ENCODE measurements at places on chromosomes 7 and 10.

DNA sequence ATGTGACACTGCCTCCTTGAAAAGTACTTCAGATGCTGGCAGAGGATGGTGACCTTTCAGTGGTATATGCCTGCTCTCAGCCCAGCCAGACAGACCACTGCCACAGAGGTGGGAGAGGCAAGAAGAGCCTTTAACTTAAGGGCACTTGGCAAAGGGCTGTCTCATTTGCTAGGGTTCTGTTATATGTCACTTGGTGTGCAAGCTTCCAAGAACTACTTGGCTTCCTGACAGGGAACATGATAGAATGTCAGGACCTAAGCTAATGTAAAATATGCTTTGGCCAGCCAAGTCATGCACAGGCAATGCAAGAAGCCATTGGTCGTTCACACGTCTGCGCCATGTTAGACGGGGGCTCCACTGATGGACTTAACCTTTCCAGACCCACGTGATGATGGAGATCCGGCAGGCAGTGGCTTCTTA lies 54.7 kb downstream of the RBM20 start:
- no peak for DNase-seq

DNA sequence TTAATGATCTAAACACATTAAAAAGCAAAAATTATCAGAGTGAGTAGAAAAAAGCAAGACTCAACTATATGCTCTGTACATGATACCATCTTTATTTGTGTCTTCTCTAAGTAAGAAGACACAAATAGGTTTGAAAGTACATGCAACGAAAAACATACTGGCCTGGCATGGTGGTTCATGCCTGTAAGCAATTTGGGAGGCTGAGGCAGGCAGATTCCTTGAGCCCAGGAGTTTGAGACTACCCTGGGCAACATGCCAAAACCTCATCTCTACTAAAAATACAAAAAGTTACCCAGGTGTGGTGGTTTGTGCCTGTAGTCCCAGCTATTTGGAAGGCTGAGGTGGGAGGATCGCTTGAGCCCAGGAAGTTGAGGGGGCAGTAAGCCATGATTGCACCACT lies 78.1 kb upstream of the TOMM7 start:
- DNase-seq = no peak

GRCh38 chr7:88546808-88547207 lies 212.7 kb upstream of the ZNF804B start:
- no peak for DNase-seq

GRCh38 chr7:98993024-98993897 lies 114.9 kb downstream of the TRRAP start:
- DNase-seq = no peak

DNA sequence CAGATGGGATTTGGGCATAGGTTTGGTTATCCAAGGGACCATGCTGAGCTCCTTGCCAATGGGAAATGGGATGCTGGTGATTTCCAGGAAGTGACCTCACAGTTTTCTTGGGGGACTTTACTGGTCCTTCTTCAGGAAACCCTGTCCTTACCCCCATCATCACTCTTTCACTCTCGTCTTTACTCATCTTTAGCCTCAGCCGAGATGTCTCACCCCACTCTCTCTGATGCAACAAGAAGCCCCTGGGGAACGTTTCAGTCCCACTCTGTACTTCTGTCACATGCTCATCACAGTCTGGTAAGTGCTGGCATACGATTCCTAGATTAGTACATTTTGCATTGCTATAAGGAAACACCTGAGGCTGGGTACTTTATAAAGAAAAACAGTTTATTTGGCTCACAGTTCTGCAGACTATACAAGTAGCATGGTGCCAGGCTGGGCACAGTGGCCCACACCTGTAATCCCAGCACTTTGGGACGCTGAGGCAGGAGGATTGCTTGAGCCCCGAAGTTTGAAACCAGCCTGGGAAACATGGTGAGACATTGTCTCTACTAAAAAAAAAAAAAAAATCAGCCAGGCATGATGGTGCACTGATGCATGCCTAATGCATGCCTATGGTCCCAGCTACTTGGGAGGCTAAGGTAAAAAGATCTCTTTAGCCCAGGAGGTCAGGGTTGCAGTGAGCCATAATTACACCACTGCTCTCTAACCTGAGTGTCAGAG lies 63.5 kb upstream of the VKORC1L1 start:
- no peak for DNase-seq

DNA sequence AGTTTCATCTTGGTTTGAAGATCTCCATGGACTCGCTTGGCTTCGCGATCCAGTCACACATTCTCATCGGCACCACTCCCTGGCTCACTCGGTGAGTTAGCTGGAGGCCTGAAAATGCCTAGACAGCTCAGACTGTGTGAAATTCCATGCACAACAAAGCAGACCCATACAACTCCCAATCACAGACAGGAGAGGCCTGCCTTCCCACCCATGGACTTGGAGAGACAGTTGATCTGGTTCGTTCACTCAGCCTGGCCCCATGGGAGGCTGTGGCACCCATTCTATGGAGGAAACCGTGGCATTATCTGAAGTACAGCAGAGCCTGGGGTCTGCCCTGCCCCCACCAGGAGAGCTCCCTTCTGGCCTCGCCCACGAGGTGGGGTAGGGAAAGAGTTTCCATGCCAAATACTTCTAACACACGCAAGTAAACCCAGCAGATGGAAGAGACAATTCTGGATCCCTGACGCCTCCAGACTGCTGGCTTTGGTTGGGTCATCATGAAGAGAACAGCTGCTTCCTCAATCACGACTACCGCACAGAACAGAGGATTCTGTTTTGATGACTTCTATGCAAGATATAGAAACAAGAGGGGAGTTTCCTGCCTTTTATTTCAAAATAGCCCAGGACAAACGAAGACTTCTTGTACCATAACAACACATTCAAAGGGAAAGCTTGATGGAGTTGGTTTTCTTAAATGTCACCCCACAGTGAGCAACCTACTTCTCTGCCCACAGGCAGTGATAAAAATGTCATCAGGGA lies 15.9 kb downstream of the FAM53B start:
- no peak for DNase-seq

DNA sequence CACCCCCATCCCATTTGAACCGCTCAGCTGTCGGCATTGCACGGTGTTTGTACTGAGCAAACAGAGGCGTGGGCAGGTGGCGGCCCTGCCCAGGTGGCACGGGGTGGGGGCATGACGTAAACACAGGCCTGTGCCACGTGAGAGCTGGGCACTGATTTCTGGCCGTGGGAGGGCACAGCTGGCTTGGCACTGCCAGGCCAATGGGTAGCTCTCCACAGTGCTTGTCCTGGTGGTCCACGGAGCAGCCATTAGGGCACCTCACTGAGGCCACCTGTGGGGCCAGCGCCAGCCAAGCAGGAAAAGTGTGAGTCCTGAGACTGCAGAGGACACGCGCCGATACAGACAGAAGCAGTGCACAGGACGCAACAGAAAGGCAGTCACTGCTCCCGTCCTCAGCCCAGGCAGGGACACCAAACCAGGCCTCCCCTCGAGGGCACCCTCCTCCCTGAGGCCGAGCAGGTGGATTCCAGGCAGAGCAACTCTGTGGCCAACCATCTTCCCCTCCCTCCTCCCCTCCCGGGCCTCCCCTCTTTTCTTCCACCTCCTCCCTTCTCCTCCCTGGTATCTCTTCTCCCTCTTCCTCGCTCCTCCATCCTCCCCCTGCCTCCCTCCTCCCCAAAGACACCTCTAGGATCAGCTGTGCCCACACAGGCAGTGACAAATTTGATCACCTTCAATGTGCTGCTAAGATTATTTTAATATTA lies 258.7 kb downstream of the ELFN1 start:
- no peak for DNase-seq

DNA sequence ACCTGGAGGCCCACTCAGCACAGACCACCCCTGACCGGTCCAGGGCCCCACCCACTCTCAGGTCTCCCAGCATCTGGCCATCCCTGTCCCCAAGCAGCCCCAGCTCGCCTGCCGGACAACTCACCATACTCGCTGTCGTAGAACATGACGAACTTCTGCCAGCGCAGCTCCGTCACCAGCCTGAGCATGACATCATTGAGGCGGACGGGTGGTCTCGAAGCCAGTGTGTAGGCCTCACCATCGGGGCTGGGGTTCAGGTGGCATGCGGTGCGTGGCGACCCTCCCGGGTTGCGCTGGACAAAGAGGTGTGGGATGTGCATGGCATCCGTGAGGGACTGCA lies 160.4 kb downstream of the GRID1 start:
- no peak for DNase-seq

DNA sequence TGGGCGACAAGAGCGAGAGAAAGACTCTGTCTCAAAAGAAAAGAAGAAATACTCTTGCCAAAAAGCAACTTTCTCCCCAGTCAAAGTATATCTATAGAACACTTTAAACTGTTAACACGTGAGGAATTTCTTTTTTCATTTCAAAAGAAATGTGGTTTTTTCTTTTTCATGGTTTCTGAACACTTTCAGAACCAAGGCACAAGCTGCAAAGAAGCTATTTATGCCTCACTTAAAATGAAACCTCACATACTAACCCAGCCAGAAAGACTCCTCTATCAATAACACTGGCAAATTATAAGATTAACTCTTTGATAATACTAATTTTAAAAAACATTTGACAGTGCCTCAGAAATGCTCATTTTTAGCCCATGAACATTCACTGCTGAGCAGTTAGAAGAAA lies 20.9 kb downstream of the TBX20 start:
- no peak for DNase-seq

DNA sequence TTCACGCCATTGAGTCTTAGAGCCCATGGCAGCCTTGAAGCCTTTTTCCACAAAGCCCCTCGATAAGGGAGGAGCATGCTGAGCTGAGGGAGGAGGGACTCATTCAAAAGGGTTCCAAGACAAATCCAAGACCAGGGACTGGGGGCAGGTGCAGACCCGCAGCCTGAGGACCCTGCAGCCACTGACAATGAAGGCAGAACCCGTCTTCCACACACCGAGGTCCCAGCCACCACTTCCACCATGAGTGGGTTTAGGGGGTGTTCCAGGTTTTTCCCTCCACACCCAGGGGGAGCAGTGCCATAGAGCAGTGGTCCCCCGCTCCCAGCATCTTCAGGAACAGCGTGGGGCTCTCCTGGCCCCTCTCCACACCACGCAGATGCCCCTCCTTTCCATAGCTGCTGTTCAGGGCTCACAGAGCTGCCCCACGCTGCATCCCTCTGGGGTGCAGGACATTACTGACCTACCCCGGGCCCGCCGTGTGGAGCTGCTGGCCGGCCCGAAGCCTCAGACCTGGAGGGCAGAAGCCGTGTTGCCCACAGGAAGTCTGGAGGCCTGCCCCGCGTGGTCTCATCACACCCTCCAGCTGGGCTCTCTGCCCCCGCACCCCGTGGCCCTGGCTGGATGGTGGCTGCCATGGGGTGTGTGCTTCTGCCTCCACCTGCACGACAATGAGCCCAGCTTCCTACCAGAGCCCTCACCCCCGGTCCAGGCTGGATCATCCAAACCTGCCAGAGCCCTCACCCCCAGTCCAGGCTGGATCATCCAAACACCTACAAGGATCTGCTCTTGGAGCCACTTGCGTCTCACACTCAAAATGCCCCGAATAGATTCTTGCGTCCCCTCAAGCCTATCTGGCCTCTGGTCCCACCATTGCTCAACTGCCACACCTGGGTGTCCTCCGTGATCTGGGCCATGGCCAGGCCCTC lies 220.0 kb upstream of the TCERG1L start:
- no peak for DNase-seq

DNA sequence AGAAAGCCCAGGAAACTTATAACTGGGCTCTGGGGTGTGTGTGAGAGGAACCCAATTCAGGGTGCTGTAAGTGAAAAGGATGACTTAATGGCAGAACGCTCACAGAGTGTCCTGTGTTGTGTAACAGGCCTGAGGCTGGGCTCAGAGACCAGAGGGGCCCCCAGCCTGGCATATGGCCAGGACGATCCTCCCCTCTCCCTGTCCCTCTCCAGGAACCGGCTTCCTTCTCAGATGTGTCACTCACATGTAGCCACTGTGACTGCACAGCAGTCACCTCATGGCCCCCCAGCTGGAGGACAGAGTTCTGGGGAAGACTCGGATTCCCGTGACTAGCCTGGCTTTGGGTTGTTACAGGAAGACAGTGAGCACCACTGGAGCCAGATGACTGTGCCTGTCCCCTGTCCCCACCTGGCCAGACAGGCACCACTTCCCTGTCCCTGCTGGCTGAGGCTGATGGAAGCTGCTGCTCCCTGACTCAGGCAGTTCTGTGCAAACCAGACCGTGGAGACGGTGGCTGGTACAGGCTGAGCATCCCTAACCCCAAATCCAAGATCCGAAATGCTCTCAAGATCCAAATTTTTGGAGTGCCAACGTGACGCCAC lies 220.5 kb downstream of the MLLT10 start:
- DNase-seq = no peak

DNA sequence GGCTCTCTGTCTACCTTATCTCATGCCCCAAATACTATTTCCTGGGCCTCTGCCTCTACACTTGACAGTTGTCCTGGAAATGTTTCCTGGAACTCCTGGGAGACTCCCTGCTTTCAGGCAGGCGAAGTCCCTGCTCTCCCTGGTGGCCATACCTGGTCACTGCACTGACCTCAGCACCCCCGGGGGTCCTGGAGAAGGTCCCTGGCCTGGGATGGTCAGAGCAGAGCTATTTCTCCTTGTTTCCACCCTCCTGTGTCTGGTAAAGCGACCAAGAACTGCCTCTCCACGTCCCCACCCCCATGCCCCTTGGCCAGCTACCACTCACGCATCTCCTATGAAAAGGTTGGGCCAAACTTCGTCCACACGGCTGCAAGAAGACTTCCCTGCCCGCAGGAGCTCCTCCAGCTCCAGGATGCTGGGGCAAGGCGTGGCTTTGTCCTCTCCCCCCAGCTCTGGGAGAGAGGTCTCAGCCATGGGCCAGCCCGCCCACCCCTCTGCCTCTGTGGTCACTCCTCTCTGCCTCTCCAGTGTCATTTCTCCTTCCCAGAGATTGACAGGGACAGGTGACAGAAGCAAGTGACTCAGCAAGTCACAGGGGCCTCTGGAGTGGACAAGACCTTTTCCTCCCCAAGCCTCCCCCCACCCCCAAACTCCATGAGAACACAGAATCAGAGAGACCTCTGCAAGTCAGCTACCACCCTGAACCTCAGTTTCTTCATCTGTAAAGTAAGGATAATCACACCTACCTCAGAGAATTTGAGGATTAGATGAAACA lies 2.6 kb upstream of the SAMD8 start:
- DNase-seq = no peak

DNA sequence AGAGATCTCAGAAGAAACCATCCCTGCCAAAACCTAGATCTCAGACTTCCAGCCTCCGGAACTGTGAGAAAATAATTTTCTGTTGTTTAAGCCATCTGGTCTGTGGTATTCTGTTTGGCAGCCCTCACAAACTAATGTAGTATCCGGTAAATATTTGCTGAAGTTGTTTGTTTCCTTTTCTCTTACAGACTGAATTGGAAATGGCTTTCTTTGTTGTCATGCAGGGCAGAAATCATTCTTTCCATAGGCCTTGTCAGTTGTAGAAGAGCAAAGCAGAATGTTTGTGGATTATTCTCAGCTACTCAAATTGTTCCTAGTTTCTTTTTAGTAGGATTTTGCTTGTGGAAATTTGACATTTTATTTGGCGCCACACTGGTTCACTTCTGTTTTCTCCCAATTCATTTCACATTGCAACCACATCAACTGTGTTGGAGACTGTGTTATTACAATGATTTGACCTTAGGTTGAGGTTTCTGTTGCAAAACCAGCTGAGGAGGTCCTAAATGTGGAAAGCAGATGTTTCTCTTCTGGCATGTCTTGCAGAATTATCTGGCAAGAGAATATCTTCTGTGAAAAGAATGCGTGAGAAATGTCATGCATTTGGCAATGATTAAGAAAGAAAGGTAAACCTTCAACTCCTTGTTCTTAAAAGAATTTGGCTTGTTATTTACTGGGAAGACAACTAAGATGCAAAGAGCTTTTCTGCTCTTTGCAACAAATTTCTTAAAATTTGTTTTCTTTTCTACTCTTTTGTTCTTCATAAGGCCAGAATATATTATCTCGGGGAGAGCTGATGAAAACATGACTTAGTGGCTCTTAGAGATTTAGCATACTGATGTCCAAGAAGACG lies 25.8 kb downstream of the ACTA2 start:
- peak; percentile 95 for DNase-seq

- DNase-seq = no peak
These were observed 904.6 kb upstream of the LRRN3 start for GRCh38 chr7:110186334-110186733.
